ENCODE measurements at places on chromosomes 7 and 10. TPM values are rescaled to one million over a fixed set of nuclear protein-coding genes. Genes with fewer than 3 reads are reported as not detected.

Gene NUTM2B
- 1.4 TPM for total RNA-seq

GRCh38 chr7:80934321-80934720, 15.5 kb upstream of the SEMA3C start:
- peak; percentile 32 for DNase-seq

- no peak for DNase-seq
Observed at GRCh38 chr10:110511734-110512449, 14.2 kb downstream of the DUSP5 start.

DNA sequence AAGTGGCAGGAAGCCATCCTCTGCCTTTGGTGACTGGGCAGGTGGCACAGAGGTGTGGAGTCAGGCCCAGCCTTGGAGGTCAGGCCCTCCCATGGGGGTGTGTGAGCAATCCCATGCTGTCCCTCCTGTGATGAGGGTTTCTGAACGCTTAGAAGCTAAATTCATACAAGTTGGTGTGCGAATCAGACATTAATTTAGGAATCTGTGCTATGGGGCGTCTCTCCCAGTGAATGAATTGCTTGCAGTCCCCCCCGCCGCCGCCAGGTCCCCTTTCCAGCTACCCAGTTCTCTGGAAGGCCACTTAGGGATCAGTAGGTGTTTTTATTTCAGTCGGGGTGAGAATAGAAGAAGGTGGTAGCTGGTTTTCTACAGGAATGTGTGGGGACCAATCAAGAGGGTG, 37.5 kb downstream of the LRRC18 start:
- no peak for DNase-seq

GRCh38 chr10:7372504-7372903, 38.3 kb downstream of the SFMBT2 start:
- no peak for DNase-seq

Gene ZNF679
- not detected for total RNA-seq

DNA sequence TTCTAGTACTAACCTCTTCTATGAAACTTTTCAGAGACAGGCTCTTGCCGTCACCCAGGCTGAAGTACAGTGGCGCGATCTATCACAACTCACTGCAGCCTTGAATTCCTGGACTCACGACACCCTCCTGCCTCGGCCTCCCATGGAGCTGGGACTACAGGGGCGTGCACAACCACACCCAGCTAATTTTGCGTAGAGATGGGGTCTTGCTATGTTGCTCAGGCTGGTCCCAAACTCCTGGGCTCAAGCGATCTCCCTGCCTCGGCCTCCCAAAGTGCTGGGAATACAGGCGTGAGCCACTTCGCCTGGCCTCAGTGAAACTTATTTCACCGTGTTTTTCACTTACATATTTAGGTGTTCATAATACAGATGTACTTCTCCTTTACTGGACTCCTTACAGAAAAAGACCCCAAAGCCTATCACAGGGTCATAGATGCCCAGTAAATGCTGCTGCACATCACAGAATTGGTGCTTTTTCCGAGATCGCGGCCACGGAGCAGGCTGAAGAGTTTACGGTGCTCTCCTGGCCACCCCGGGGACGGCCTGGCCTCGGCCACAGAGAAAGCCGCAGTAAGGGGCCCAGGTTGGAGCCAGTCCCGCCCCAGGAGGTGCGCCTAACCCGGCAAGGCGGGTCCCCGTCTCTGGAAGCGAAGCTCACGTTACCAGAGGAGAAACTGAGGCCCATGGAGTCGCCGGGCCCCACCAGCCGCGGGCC, 595 bp downstream of the TBL2 start:
- DNase-seq, result peak; percentile 12

- DNase-seq, result no peak
Observed at GRCh38 chr10:85919491-85920021, 447.0 kb downstream of the GRID1 start.

DNA sequence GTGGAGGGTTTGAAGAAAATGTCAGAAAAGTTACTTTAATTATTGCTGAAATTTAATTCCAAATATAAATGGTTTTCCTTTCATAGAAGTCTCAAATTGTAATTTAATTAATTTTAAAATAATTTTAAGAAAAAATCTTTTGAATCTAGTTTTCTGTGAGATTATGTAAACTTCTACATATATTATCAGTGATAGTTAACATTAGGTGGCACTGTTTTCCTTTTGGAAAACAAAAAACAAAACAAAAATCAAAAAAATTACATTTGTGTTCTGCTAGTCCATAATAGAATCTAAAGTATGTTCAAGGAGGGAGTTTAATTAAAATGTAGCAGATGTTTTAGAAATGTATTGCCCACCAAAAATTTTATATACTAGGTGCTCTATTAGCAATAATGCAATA, 1456.7 kb downstream of the REEP3 start:
- peak; percentile 58 for DNase-seq

- DNase-seq, result peak; percentile 6
Observed at GRCh38 chr7:52956379-52956915, 79.0 kb upstream of the POM121L12 start.
